Testis (tissue), 5 donors: ENCODE measurements at places on chromosomes 16 and 17. TPM values are rescaled to one million over a fixed set of nuclear protein-coding genes. Genes with fewer than 3 reads are reported as not detected.

GRCh38 chr17:61411261-61412142, 11.9 kb downstream of the TBX2 start:
- no peak for DNase-seq

DNA sequence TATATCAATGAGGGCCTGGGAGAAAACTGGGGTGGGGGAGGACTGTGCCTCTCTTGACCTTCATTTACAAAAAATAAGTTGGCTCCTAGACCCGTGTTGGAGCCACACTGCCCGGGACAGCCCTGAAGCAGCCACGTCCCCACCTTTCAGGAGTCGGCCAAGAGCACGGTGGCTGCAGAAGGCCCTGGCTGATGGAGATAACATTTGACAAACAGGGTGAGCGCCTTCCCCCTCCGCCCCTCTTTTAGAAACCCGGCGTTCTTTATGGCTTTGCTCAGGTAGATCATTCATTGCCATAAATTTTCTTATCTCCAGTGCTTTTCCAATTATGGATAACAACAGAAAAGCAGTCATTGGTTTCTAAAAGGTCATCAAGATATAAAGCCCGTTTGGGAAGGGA, 398.1 kb upstream of the TNRC6C start:
- no peak for DNase-seq

The MAFG gene
- total RNA-seq = 36.9 TPM

The DCXR gene
- total RNA-seq = 134 TPM
